Psoas muscle (tissue), 8 donors: ENCODE measurements at places on chromosomes 12 and 14. TPM values are rescaled to one million over a fixed set of nuclear protein-coding genes. Genes with fewer than 3 reads are reported as not detected.

The ZFC3H1 gene
- total RNA-seq: 9.8 TPM

- no peak overlapping the region for H3K4me3 ChIP-seq
- no peaks in the 10 kb centered on the region for H3K4me1 ChIP-seq
- no peak overlapping the region for H3K27ac ChIP-seq
- DNase-seq: no peak
- no peaks in the 10 kb centered on the region for H3K27me3 ChIP-seq
Measured at GRCh38 chr12:115294453-115295133, 610.6 kb upstream of the TBX3 start.

- no peaks in the 10 kb centered on the region for H3K27me3 ChIP-seq
- H3K4me3 ChIP-seq: no peak overlapping the region
- DNase-seq: no peak
- peaks cover 8% of the 10 kb centered on the region for H3K4me1 ChIP-seq
Measured at GRCh38 chr12:89950421-89950820, 241.8 kb upstream of the ATP2B1 start.

DNA sequence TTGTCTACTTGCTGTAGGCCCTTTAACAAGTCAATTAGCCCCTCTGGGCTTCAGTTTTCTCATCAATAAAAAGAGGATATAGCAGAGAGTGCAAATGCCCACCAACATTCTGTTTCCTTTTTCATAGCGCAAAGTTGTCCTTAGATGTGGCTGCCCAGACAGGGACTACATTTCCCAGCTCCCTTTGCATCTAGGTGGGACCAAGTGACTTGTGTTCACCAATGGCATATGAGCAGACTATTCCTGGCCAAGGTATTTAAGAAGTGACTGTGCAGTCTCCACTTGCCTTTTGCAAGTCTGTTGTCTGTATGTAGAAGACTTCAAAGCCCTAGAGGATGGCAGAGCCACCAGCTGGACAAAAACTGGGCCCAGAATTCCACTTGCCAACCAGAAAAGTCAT lies 59.7 kb downstream of the DAO start:
- H3K36me3 ChIP-seq: no peaks in the 10 kb centered on the region
- H3K4me3 ChIP-seq: no peak overlapping the region
- no peak for DNase-seq
- no peaks in the 10 kb centered on the region for H3K27me3 ChIP-seq

The STON2 gene
- 96.2 TPM for total RNA-seq

The GZMB gene
- 0.29 TPM for total RNA-seq

GRCh38 chr12:2923057-2923456 lies 32.4 kb downstream of the TULP3 start:
- DNase-seq: no peak
- H3K27me3 ChIP-seq: no peaks in the 10 kb centered on the region
- no peak overlapping the region for H3K4me3 ChIP-seq
- H3K27ac ChIP-seq: no peak overlapping the region
- H3K36me3 ChIP-seq: peaks cover 3% of the 10 kb centered on the region

DNA sequence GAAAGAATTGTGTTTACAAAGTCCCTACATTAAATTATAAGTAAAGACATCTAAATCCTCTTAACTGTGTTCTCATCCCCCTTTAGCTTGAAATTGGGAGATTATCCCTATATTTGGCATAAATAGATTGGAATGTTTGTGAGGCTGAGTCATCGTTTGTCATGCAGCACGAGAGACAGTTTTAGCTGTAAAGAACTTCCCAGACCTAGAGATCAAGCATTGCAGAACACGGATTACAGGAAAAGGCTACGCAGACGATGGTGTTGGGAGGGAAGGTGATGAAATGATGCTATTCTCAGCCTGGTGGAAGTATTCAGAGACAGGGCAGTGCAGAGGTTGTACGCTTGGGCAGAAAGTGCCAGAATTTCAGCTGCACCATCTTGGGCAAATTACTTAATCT lies 93.8 kb downstream of the PTPRB start:
- H3K4me1 ChIP-seq: no peaks in the 10 kb centered on the region
- no peak for DNase-seq
- H3K27me3 ChIP-seq: no peaks in the 10 kb centered on the region
- no peaks in the 10 kb centered on the region for H3K36me3 ChIP-seq
- H3K27ac ChIP-seq: no peak overlapping the region

The HNRNPA1 gene
- total RNA-seq: 601 TPM

- H3K27ac ChIP-seq: no peak overlapping the region
- no peaks in the 10 kb centered on the region for H3K4me1 ChIP-seq
- no peaks in the 10 kb centered on the region for H3K36me3 ChIP-seq
- no peaks in the 10 kb centered on the region for H3K27me3 ChIP-seq
Measured at GRCh38 chr12:71237128-71237527, 79.3 kb upstream of the TSPAN8 start.

GRCh38 chr12:94553130-94553519 lies 93.5 kb upstream of the CEP83 start:
- H3K4me3 ChIP-seq: no peak overlapping the region
- H3K36me3 ChIP-seq: no peaks in the 10 kb centered on the region
- H3K27me3 ChIP-seq: no peaks in the 10 kb centered on the region
- H3K27ac ChIP-seq: no peak overlapping the region
- H3K4me1 ChIP-seq: no peaks in the 10 kb centered on the region
- DNase-seq: no peak

DNA sequence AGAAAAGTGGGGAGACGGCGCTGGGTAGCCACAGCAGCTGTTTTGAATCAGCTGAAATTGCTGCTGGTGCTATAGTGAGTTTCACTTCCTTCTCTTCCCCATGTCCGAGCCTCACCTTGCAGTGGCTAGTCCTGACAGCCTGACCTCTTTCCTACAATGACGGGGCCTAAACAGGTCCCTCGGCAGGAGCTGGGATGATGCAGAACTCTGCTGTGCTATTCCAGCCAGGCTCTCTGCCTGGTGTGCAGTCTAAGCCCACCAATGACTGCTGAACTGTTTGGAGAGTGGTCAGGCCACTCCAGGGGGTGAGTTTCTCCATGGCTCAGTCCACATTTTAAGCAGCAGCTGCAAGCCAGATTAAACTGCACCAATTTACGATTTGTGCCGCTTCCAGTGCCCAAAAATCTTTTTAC lies 207.3 kb downstream of the TTC7B start:
- no peak overlapping the region for H3K27ac ChIP-seq
- H3K4me1 ChIP-seq: peaks cover 37% of the 10 kb centered on the region
- no peak for DNase-seq
- no peak overlapping the region for H3K4me3 ChIP-seq
- H3K27me3 ChIP-seq: no peaks in the 10 kb centered on the region

DNA sequence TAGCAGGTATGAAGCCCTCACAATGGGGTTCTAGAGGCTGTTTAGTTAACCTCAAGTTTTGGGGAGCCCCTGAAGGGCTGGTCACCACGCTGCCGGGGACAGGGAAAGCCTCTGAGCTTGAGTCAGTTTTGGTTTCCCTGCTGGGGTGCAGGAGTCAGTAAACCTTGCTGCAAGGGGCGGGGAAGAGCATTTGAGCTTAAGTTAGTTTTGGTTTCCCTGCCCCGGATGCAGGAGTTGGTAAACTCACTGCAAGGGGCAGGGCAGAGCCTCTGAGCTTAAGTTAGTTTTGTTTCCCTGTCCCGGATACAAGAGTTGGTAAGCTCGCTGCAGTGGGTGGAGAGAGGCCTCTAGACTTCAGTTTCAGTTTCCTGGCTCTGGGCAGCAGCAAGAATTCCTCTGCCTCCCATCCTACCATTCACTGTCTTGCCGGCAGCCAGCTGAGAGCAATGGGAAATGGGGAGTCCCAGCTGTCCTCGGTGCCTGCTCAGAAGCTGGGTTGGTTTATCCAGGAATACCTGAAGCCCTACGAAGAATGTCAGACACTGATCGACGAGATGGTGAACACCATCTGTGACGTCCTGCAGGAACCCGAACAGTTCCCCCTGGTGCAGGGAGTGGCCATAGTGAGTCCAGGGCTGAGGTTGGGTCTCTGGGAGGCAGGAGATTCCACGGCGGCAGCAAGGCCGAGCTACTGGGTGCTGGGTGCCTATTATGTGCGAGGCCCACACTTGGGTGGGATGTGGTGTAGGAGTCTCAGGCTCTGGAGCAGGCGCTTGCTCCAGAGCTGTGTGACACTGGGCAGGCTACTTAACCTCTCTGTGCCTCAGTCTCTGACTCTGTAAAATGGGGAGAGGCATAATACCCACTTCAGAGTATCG lies at the start of gene OAS2:
TSS of gene OAS2 (plus strand) at position 357 of the 878 bp plus-strand sequence. CDS start at position 447, 90 bp downstream.
- peak; percentile 39 for DNase-seq
- no peaks in the 10 kb centered on the region for H3K4me1 ChIP-seq
- H3K36me3 ChIP-seq: no peaks in the 10 kb centered on the region
- H3K27ac ChIP-seq: peak within 1 kb of the TSS; percentile 53

DNA sequence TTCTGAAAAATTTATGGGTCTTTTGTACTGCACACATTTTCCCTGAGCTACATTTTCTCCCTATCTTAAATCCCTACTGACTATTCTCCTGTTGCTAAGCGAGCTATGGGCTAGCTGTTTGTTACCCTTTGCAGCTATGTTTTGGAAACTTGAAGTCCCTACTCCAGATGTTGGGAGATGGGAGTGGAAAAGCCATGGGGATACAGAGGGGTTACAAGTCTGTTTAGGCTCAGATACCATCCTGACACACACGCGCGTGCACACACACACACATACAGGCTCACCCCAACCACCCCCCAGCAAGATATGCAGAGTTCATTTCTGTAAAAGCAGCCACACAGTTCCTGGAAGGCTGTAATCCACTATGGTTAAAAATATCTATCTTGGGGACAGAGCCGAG lies 15.8 kb downstream of the ATP5MC2 start:
- no peaks in the 10 kb centered on the region for H3K27me3 ChIP-seq
- peak overlapping the region; percentile 79 for H3K27ac ChIP-seq
- peaks cover 23% of the 10 kb centered on the region for H3K4me1 ChIP-seq
- DNase-seq: no peak
- H3K4me3 ChIP-seq: peak overlapping the region; percentile 32
- H3K36me3 ChIP-seq: peaks cover 7% of the 10 kb centered on the region

The ZNF385A gene
- 25.5 TPM for total RNA-seq

DNA sequence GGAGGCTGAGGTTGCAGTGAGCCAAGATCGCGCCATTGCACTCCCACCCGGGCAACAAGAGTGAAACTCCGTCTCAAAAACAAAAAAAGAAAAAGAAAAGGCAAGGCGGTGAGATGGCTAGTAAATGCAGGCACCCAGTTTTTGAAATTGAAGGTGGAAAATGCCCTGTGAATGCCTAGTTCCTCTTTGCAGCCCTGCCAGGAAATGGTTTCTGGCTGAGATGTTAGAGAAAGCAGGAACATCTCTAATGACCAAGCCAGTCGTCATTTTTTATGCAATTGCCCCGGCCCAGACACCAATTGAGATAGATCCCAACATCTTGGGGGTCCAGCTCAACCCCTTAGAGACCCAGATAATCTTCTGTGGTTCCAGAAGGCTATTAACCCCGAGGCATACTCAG lies 17.0 kb downstream of the SLC8A3 start:
- no peaks in the 10 kb centered on the region for H3K36me3 ChIP-seq
- no peak for DNase-seq
- no peaks in the 10 kb centered on the region for H3K27me3 ChIP-seq
- H3K4me3 ChIP-seq: no peak overlapping the region

The KCNMB4 gene
- total RNA-seq: 0.65 TPM

GRCh38 chr12:73067616-73068015 lies 795.4 kb downstream of the TRHDE start:
- no peak for DNase-seq
- no peaks in the 10 kb centered on the region for H3K27me3 ChIP-seq
- H3K27ac ChIP-seq: no peak overlapping the region
- no peaks in the 10 kb centered on the region for H3K4me1 ChIP-seq
- no peak overlapping the region for H3K4me3 ChIP-seq
- H3K36me3 ChIP-seq: no peaks in the 10 kb centered on the region

DNA sequence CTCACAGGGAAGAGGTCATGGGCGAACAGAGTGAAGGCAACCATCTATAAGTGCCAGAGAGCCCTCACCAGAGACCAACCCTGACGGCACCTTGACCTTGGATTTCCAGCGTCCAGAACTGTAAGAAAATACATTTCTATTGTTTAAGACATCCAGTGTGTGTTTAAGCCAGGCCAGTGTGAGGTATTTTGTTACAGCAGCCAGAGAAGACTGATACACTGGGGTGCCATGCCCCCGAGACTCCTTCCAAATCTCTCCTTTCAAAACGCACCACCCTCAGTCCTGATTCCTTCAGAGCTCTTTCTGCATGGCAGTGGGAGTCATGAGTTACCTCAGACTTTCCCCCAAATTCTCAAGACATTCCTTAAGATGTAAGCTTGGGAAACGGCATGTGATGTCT lies 2.5 kb upstream of the SERPINA5 start:
- H3K27me3 ChIP-seq: no peaks in the 10 kb centered on the region
- no peaks in the 10 kb centered on the region for H3K36me3 ChIP-seq
- H3K4me1 ChIP-seq: no peaks in the 10 kb centered on the region
- no peak overlapping the region for H3K4me3 ChIP-seq

The BEST3 gene
- total RNA-seq: 159 TPM

DNA sequence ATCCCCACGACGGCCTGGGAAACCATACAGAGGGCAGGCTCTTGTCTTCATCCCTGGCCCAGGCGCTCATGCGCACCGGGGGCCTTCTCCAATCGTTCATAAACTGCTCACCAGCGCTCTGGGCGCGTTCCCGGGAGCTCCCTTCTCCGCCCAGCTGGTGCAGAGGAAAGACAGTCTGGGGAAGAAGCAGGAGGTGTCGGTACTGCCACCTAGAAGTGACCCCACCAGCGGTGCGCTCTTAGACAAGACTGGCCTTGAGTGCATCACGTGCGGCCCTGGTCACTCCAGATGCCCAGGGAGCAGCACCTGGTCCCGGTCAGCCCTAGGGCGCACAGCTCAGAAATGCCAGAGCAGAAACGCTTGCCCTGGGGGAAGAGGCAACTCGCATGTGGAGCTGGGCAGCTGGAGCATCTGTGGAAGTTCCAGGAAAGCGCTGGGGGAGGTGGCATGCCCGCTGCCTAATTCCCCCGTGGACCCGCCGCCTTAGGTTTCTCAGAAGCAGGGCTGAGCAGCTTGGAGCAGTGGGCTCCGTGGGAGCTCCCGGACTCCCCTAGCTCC lies 2.5 kb downstream of the GSC start:
- no peak overlapping the region for H3K27ac ChIP-seq
- peaks cover 5% of the 10 kb centered on the region for H3K27me3 ChIP-seq
- no peaks in the 10 kb centered on the region for H3K36me3 ChIP-seq
- peaks cover 6% of the 10 kb centered on the region for H3K4me1 ChIP-seq

DNA sequence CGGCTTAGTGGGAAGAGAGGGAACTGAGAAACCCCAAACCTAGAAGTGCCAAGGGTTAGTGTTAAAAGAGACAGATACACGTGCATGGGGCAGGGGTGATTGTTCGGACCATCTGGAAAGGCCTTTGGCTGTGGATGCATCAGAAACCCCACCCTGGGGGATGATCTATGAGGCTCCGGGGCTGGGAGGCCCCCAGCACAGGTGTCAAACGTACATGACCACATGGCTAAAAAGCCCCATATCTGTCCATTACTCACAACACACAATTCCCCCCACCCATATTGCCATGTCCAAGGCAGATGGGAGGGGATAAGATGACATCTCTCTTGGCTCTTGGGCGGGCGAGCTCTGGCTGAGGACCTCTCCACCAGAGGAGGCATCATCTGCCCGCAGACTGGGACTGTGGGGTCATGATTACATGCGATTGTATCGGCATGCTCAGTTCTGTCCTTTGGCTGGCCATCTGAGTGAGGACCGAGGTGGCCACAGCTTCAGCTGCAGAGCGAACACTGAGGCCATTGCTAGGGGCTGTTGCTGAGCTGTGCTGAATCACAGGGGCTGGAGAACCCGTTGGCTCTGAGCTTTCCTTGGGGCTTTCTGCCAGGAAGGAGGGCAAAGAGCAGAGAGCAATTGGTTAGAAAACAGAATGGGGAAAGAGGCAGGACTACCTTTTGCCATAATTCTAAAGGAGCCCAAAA lies 9.6 kb upstream of the NPFF start:
- H3K4me3 ChIP-seq: no peak overlapping the region
- no peaks in the 10 kb centered on the region for H3K4me1 ChIP-seq
- no peak for DNase-seq
- H3K27me3 ChIP-seq: no peaks in the 10 kb centered on the region
- no peak overlapping the region for H3K27ac ChIP-seq
